NCI-H446 (cell line): ENCODE measurements at places on chromosomes 4 and X.

GRCh38 chrX:20974326-20974725, 399.9 kb upstream of the CNKSR2 start:
- DNase-seq = no peak

DNA sequence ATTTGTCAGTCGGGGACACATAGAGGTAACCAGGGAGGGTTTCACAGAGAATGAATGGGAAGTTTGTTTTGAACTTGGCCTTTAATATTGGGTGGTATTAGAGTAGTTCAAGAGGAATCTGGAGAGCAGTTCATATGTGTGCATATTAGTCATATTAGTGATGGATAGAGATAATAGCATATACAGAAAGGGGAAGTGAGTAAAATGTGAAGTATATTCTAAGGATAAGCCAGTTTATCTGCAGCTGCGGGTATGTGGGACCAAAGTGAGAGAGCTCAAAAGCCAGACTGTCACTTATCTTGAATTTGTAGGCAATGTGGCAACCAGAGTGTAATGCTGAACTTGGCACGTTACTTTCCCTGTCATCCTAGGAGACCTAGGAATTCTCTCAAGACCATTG, 169.9 kb downstream of the AFF2 start:
- DNase-seq = no peak

DNA sequence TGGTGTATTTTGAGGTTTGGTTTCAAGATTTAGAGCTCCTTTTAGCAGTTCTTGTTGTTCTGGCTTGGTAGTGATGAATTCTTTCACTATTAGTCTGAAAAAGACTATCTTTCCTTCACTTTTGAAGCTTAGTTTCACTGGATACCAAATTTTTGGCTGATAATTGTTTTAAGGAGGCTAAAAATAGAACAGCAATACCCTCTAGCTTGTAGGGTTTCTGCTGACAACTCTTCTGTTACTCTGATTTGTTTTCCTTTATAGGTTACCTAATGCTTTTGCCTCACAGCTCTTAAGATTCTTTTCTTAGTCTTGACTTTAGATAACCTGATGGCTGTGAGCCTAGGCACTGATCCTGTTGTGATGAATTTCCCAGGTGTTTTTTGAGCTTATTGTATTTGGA, 33.6 kb upstream of the HEPH start:
- DNase-seq = no peak

DNA sequence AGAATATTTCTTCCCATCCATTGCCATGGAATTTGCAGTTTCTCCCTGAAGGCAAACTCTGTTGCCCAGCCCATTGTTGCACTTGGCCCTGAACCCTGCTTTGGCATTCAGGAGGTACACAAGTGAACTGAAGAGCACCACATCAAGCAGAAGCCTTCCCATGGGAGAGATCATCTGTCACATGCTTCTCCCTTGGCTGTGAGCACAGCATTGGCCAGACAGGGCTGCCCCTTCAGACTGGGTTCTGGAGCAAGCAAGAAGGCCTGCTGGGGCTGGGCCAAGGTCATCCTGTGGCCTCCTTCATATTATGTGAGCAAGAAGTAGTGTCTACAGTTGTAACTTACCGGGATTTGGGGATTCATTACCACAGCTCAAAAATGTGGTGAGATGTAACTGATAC, 22.7 kb downstream of the SCML1 start:
- no peak for DNase-seq

GRCh38 chr4:37733240-37733867, 47.2 kb upstream of the RELL1 start:
- DNase-seq = no peak

GRCh38 chrX:111634823-111635729, 45.9 kb upstream of the ALG13 start:
- peak; percentile 25 for DNase-seq

DNA sequence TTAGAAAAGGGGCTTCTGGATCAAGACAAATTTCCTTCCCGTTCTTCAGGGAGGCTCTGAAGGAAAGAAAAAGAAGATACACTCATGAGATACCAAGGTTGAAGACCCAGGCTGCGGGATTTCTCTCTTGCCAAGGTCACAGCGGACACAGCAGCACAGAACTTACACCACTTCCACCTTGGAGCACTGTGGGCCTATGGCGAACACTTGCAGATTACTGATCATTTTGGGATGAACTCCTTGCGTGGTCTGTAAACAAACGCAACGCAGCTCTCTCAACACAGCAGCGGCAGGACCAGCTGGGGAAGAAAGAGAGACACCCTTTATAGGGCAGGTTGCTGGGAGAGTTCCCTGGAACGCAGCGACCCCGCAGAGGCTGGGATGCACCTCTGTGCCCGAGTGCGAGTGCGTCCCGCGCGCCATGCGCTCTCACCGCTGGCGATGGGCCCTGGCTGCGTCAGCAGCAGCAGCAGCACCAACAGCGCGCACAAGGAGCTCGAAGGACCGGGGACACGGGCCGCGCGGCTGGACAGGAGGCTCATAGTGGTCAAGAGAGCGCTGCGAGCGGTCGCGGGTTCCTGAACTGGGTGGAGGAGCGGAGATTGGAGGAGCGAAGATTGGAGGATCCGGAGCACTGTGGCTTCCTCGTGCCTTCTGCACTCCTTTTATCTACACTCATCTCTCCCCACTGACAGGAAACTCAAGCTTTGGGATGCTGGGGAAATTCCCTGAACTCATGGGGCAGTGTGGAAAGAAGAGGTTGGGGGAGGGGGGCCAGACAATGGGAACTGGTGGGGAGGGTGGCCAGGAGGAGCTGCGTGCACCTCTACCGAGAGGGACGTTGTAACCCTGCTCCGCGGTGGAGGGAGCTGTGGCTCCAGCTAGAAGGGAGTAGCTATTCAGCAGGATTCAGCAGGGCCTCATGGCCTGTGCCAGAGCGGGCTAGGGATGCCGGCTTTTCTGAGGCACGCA, at the start of gene CXCL5:
TSS of gene CXCL5 (minus strand) at position 638 of the 972 bp plus-strand sequence. CDS start at position 542, 96 bp downstream.
- no peak for DNase-seq

DNA sequence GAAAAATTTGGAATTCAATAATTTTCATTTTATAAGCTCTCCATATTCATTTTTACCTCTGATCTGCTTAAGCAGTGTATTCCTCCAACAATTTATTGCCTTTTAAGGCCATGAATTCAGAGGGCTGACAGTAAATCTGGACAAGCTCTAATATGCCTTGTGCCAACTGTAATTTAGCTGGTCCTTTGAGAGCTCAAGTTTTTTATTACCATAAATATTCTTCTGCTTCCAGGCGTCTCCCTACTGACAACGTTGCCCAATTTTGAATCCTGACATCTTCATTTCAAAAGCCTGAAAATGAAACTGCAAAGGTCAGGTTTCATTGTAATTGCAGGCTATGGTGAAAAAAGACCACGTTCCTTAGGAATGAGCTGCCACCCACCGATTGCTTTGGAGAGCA, 95.8 kb upstream of the GEMIN8 start:
- DNase-seq = peak; percentile 1
